ENCODE measurements at places on chromosomes 1 and 21.
A peak's percentile ranks its signal among the peaks of the same experiment; 100 is the strongest.

DNA sequence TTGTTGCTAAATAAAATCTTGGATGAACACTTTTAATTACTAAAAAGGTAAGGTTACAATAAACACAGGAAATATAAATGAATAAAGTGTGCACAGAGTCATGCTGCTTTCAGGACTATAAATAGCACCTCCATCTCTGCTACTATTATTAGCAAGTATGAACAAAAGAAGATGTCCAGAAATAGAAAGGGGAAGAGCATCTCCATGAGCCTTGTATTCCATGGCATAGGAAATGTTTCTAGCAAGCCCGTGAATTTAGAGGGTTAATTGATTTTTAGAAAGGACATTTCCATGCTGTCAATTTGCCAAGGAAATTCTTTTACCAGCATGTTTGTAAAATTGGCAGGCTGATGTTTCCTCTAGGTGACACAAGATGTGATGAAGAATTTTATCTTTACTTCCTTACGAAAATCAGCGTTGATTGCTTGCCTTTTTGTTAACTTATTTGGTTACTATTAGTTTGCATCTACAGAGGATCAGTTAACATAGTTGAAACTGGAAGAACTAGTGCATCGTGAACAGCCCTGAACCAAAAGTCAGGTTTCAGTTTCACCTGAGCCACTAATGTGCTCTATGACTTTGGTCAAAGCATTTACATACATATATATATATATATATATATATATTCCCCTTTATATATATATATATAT, 45.3 kb downstream of the NR5A2 start:
- DNase-seq = no peak

GRCh38 chr1:19091196-19091953, 118.7 kb downstream of the UBR4 start:
- no peak for DNase-seq

- DNase-seq = no peak
Observed at GRCh38 chr1:10686404-10687040, 109.9 kb downstream of the CASZ1 start.

GRCh38 chr1:47650611-47651010, 212.8 kb downstream of the FOXD2 start:
- no peak for DNase-seq

DNA sequence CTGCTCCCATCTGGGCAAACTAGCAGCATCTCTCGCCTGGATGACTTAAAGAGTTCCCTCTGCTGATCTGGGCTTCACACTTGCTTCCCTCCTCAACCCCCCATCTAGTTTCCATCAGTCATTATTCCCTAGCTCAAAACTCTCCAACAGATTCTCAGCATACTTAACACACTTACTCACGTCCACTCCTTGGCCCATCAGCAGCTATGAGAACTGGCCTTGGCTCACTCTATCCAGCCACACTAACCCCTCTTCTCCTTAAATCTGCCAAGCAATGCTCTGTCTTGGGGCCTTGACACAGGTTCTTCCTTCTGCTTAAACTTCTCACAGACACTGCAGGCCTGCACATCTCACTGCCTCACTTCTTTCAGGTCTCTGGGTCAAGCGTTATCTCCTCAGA, 41.6 kb downstream of the GNG12 start:
- DNase-seq = peak; percentile 6

DNA sequence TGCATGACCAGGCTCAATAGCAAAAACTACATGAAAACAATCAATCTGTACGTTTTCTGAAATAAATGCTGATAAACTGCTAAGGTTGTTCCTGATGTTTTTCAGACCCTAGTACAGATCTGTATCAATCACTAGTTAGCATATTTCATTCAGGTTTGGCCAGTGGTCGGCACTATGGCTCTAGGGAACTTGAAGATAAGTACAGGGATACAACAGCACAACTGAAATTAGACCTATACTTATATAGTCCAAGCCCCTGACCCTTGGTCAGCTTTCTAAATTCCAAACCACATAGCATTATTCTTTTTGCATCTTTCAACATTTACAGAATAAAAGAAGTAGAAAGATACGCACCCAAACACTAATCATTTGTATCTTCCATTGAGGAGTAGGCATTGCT, 142.7 kb downstream of the PLPPR4 start:
- DNase-seq = no peak

GRCh38 chr1:1236945-1237873, 5.2 kb downstream of the B3GALT6 start:
- DNase-seq = no peak

- no peak for DNase-seq
Observed at GRCh38 chr1:198633675-198634121, 5.1 kb upstream of the PTPRC start.

GRCh38 chr1:194846488-194846887, 1660.1 kb upstream of the B3GALT2 start:
- DNase-seq = no peak

DNA sequence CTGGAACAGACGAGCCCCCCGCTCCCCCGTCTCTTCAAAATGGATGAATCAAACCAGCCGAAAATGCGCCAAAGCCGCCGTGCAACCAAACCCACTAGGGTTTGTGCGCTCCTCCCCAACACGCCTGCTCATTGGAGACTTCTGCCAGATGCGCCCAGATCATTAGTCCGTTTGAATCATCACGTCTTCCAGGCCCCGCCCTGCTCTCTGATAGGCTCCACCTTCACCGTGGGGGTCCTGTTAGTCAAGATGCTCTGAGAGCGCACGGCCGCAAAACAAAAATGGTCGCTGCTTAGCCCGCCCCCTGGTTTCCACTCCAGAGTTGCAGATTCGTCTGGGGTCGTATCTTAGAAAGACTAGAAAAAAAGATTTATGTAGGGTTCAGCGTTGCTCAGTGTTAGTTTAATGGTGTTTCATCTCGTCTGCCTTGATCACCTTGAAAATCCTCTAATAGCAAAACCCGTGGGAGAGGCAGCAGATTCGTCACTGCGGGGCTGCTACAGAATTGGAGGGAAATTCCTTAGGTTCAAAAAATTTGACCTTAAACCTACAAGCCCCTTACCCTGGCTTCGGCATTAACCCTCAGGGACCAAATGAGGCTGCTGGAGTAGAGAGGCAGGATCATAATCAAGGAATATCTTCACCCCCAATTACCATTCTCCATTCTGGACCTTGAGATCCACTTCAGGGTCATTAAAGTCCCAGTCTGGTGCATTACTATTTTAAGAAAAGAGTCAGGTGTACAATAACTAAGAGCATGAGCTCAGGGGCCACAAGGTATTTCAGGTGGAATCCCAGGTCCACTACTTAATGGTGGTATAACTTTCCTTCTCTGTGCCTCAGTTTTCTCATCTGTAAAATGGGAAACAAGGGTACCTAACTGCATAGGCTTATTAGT, at the start of gene NUCKS1:
TSS of gene NUCKS1 (minus strand) at position 45 of the 898 bp plus-strand sequence. CDS start 209 bp downstream, outside the sequence.
- peak; percentile 99 for DNase-seq

GRCh38 chr1:200737647-200738291, 924 bp upstream of the CAMSAP2 start:
- DNase-seq = no peak

DNA sequence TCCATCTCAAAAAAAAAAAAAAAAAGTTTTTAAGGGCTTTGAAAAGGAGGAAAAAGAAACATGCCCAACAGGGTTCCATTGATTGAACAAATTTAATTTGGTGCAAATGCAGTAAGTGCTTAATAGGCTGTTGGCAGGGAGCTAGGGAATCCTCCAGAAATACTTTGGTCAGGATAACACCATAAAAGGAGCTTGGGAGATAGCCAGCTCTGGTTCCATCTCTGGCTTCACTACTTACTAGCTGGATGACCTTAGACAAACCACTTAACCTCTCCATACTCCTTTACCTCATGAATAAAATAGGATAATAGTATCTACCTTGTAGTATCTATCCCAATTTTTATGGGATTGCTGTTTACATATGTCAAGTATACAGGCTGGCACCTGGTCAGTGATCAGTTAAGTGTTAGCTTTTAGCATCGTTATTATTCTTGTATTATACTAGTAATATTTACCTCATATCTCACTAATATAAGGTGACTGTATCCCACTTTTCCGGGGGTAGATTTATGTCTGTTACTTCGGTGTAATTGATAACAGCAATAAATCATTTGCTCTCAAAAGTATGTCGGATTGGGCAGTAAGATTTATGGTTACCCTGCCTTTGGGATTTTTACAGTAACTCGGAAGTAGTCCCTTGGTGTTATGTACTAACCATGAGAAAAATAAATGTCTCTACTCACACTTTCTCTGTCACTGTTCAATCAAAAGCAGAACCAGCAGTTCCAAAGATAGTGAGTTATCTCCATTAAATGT, 36.4 kb downstream of the BTG3 start:
- no peak for DNase-seq

- DNase-seq = no peak
Observed at GRCh38 chr1:47992720-47993415, 4.3 kb downstream of the TRABD2B start.

GRCh38 chr1:180251526-180252305, 21.7 kb downstream of the LHX4 start:
- no peak for DNase-seq

DNA sequence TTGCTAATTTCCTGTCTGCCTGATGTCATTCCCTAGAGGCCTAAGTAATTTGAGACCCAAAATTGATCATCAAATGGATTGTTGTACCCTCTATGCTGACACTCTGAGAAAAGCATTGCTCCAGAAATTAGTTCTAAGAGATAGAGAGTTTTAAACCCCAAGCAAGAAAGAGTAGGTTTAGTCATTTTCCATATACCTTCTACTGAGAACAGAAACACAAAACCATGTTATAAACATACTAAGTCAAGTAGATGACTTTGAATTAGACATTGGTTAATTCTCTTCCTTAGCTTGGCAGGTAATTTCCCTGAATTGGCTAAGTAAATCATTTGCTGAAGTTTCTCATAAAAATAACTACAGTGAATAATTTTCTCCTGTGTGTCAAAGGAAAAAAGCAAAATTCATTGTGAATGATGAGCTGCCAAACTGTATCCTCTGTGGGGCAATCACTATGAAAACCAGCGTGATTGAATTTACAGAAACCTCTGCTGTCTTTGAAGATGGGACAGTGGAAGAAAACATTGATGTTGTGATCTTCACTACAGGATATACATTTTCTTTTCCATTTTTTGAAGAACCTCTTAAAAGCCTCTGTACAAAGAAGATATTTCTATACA, 20.1 kb downstream of the FMO4 start:
- no peak for DNase-seq

- no peak for DNase-seq
Observed at GRCh38 chr1:112737573-112737972, 22.4 kb upstream of the PPM1J start.

GRCh38 chr1:24151175-24151533, 8.2 kb upstream of the IL22RA1 start:
- no peak for DNase-seq

DNA sequence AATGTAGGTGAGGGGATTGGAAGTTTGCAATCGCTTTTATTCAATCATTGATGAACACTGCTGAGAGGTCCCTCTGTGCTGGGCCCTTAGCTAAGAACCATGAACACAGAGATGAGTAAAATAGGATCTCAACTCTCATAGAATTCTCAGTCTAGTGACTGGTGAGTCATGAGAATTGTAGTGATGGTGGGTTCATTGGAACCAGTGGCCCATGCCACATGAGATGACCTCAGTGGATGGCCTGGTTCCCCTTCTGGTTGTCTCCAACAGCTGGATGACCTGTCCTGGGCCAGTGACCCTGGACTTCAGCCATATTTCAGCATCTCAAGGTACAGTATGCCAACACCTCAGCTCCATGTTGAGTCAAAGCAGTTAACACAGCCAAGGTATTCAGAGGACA, 21.3 kb upstream of the S100A10 start:
- DNase-seq = no peak

DNA sequence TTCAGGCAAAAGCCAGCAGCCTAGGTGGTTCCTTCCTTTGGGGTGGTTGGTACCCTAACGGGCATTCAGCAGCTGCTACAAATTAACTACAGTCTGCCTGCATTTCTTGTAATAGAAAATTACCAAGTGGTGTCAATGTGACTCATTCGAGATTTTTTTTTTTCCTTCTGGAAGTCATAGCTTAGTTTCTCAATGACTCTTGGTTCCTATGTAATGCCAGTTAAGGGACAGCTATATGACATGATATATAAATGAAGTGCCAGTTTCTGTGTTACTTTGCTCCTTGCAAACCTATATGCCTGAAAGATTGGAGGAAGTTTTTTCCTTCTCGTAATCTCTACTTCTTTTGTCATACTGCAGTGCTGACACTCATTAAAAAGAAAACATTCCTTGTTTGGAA, 2.6 kb downstream of the MGST3 start:
- peak; percentile 83 for DNase-seq

- DNase-seq = no peak
Observed at GRCh38 chr21:32978331-32979270, 47.1 kb upstream of the OLIG2 start.

GRCh38 chr1:165317612-165318011, 38.9 kb downstream of the LMX1A start:
- no peak for DNase-seq

- no peak for DNase-seq
Observed at GRCh38 chr21:42621819-42622177, 31.6 kb upstream of the PDE9A start.

DNA sequence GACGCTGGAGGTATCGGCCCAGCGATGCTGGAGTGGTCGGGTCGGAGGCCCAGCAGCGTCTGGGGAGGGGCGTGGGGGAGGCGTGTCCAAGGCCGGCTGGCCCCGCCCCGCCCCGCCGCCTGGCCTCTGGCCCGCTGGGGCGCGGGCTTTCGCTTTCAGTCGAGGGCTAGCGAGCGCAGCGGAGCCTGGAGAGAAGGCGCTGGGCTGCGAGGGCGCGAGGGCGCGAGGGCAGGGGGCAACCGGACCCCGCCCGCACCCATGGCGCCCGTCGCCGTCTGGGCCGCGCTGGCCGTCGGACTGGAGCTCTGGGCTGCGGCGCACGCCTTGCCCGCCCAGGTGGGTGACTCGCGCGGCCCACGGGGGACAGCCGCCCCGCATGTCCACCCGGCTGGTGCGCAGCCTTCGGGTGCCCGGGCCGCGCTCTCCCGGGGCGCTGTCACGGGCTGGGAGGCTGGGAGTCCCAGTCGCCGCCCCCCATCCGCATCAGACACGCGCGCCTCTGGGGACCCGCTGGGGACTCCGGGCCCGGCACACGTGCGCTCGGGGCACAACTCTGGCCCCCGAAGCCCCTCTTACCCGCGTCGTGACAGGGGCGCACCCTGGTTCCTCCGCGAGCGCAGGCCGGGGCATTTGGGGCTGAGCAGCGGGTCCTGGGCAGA, at the start of gene TNFRSF1B:
TSS of gene TNFRSF1B (plus strand) at position 158 of the 659 bp plus-strand sequence. CDS start at position 259, 101 bp downstream.
- no peak for DNase-seq

- no peak for DNase-seq
Observed at GRCh38 chr1:3183813-3184212, 114.8 kb downstream of the PRDM16 start.

DNA sequence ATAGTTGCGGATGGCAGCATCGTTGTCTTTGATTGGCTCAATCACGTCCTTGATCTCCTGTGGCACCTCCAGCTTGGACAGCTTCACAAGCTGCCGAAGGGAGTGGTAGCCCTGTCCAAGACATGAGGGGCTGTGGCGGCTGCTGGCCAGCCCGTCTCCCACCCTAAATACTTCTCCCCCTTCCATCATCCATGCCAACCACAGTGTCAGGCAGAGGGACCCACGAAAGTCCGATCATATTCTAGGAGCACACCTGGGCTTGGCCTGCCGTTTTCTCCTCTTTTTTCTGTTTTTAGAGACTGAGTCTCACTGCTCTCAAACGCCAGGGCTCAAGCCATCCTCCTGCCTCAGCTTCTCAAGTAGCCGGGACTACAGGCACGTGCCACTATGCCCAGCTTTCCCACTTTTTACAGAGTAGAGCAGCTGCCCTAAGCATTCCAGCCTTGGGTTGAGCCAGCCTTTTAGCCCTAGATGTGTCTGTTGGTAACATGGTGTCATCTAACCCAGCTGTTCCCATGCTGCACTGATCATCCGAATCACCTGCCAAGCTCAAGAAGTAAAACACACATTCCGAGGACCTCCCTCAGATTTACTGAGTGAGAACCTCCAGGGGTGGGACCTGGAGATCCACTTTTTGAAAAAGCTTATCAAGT, 10.4 kb downstream of the MTHFR start:
- DNase-seq = no peak
